ENCODE measurements at places on chromosomes 2 and 18. TPM values are rescaled to one million over a fixed set of nuclear protein-coding genes. Genes with fewer than 3 reads are reported as not detected.
A peak's percentile ranks its signal among the peaks of the same experiment; 100 is the strongest.

- DNase-seq, result no peak
Measured at GRCh38 chr18:63472380-63472779, 4.4 kb upstream of the SERPINB5 start.

GRCh38 chr2:74740741-74741431 lies 86.8 kb downstream of the SEMA4F start:
- peak; percentile 9 for DNase-seq

DNA sequence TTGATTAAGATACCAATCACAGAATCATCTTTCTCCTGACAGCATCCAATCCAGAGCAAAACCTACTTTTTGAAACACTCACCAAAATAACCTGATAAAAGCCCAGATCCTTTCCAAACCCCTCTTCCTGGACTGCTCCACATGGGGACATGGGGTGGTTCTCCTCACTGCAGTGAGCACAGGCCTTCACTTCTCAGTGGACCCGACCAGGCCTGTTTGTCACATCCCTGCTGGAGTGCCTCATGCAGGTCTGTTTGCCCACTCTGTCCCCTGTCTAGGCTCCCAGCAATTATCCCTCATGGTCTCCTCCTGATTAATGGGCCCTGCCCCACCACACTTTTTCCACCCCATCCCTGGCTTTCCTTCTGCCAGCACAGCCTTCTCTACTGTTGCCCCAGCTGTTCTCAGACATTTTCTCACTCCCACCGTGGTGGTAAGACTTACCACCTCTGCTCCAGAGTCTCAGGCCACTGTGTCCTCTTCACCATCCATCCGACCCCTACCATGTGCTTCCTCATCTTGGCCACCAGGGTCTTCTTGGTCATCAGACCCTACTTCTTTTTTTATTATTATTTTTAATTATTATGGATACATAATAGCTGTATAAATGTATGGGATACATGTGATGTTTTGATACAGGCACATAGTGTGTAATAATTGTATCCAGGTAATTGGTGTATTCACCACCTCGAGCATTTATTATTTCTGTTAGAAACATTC lies 21.1 kb downstream of the MRPL30 start:
- DNase-seq, result no peak

Gene CPO
- 0.67 TPM for polyA plus RNA-seq

DNA sequence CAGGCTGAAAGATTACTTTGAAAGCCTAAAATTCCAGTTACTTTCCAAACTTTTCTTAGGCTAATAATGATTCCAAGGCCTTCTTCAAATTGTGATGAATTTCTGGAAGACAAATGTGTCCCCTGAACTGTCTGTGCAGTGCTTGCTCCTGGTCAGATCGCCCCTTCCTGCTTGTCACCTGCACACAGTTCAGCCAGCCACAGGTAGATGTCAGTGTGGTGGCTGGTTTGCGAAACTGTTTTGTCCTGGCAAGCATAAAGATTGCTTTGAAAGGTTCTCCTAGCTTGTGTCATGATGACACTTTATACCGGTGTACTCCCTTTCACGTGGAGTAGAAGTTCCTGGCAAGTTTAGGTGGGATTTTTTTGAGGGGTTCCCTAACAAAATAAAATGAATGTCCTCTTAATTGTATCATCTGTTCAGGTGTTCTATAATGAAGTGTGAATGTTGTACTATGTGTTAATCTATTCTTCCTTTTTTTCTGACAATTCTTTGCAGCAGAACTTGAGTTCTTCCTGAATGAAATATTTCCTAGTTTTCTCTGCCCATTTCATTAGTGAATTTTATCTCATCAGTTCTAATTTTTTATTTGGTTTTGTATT lies 298.8 kb downstream of the ZNF407 start:
- DNase-seq, result no peak

GRCh38 chr18:58497845-58498244 lies 131.0 kb downstream of the ALPK2 start:
- no peak for DNase-seq

- no peak for DNase-seq
Measured at GRCh38 chr2:211867845-211868451, 670.7 kb downstream of the ERBB4 start.

DNA sequence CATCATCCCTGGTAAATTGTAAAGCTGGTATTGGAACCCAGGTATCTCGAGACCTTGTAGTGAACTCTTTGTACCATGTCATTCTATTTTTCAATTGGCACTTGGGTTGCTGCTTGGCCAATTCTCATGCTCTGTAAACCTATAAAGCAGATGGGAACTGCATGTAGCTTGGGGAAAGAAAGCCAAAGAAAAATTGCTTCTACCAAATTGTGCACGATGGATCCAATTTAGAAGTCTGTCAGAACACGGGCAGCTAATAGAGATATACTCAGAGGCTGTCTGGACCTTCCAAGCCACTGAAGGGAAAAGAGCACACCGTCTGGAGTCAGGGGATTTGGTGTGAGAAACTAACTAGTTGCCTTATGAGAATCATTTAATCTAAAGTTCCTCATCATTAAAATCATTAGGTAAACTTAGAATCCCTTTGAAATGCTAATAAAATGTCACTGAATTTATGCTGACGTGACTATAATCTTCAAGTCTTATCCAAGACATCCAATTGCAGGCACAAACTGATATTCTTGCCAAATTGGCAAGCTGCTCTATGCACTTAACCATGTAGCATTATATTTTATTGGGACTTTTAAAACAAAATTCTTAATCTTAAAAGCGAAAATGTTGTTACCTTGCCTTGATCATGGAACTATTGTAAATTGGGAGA lies 206.8 kb downstream of the DCC start:
- no peak for DNase-seq

DNA sequence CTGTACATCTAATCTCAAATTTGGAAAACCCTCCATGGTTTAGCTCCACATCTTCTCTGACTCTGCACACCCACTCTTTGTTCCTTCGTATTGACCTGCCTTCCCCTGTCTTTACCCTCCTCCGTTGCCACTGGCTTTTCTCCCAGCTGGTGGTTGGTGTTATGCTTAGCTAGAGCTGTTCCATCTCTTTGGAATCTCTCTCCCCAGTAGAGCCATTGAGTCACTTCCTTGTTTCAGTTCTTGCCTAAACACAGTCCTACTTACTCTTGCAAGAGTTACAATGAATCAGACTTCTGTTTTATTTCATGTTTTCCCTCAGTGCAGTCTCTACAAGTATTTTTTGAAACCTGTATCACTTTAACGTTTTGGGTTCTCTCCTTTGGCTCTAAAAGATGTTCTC lies 263.9 kb downstream of the LTBP1 start:
- no peak for DNase-seq

DNA sequence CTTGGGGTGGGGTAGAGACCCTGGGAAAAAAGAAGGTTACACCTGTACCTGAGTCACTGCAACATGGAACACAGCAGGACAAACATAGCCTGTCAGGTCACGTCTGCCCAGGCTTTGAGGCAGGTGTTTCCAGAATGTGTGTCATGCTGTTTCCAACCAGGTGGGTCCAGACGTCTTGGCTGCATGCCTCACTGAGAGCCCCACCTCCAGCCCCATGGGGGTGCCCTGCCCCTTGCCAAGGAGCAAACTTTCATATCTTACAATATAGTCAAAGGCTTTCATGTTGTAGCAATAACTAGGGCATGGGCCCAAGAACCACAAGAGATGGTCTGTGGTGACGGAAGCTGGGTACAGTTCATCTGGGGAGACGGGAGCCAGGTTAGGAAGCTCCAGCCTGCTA lies 499.7 kb downstream of the BCL11A start:
- no peak for DNase-seq

- DNase-seq, result no peak
Measured at GRCh38 chr2:205047273-205047839, 502.1 kb downstream of the PARD3B start.

DNA sequence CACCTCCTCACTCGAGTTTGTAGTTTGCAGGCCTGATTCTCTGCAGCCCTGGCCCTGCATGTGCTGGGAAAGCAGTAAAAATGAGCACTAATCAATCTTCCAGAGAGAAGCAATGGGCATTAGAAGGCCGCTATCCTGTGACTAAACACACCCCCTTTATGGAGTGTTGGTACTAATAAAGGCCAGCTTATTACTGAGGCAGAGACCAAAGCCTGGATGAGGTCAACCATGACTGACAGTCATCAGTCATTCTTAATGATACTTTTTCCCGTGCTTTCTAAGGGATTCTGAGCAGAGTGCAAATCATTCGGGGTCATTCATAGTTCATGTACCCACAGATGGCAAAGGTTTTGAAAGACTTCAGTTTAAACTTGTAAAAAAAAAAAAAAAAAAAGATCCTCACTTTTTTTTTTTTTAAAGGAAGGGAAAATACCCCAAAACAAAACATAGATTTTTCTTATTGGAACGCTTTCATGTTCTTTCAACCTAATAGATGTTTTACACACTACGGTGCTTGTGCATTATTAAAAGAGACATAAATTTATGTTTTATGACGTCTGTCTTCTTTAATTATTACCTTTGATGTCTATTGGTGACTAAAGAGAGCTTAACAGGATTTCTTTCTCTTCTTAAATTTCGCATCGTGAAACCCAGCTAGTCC lies 13.2 kb downstream of the TSHZ1 start:
- no peak for DNase-seq

GRCh38 chr2:74747411-74748080 lies 86.4 kb upstream of the HK2 start:
- no peak for DNase-seq

Gene NCL
- polyA plus RNA-seq, result 727 TPM

Gene SCN9A
- polyA plus RNA-seq, result 5.1 TPM

GRCh38 chr2:37829616-37830395 lies 95.3 kb upstream of the RMDN2 start:
- DNase-seq, result no peak

Gene PKDCC
- 145 TPM for polyA plus RNA-seq

- no peak for DNase-seq
Measured at GRCh38 chr2:96927405-96928171, 57.7 kb upstream of the SEMA4C start.

Gene CD28
- polyA plus RNA-seq, result 3.8 TPM

Gene CRACDL
- 1.8 TPM for polyA plus RNA-seq

- DNase-seq, result no peak
Measured at GRCh38 chr18:25798046-25798445, 292.4 kb downstream of the SS18 start.

DNA sequence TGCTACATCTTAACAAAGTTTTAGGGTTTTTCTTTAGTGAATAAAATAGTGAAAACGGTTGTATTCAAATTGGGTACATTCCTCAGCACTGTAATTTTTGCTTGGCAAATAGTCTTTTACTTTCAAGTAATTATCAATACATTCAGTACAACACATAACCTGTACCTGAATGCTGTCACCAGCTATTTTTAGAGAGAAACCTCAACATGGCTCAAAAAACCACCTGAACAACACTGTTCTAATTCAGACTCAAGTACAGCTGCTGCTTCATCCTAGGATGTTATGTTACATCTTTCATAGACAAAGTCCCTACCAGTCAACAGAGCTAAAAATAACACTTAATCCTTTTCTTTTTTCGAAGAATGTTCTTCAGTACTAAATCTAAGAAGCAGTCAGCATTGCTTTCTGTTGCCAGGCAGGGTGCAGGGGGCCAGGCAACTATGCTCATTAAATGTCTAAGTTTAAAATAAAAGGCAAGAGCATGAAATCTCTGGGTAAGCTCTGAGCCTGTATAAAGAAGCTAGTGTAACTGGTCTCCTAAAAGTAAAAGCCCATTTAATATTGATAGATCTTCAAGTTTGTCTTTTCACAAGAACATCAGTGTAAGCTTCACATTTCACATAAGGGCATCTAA lies 20.5 kb downstream of the PDIA6 start:
- no peak for DNase-seq

- DNase-seq, result no peak
Measured at GRCh38 chr18:42620657-42621056, 494.8 kb downstream of the RIT2 start.

Gene DPYSL5
- 18.4 TPM for polyA plus RNA-seq

Gene SERPINB4
- 3.0 TPM for polyA plus RNA-seq

DNA sequence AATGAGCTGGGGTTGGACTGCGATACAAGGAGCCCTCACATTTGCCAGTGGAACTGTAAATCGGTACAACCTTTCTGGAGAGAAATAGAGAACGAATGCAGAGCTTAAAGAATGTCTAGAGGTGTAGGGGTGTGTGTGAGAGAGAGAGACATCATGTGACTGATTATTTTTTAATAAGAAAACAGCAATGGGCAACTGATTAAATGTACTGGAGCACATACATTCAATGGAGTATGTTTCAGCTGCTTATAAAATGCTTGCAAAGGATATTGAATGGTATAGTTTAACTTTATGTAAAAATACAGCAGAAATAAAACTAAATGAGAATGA lies 391 bp upstream of the TMEM17 start:
- no peak for DNase-seq

DNA sequence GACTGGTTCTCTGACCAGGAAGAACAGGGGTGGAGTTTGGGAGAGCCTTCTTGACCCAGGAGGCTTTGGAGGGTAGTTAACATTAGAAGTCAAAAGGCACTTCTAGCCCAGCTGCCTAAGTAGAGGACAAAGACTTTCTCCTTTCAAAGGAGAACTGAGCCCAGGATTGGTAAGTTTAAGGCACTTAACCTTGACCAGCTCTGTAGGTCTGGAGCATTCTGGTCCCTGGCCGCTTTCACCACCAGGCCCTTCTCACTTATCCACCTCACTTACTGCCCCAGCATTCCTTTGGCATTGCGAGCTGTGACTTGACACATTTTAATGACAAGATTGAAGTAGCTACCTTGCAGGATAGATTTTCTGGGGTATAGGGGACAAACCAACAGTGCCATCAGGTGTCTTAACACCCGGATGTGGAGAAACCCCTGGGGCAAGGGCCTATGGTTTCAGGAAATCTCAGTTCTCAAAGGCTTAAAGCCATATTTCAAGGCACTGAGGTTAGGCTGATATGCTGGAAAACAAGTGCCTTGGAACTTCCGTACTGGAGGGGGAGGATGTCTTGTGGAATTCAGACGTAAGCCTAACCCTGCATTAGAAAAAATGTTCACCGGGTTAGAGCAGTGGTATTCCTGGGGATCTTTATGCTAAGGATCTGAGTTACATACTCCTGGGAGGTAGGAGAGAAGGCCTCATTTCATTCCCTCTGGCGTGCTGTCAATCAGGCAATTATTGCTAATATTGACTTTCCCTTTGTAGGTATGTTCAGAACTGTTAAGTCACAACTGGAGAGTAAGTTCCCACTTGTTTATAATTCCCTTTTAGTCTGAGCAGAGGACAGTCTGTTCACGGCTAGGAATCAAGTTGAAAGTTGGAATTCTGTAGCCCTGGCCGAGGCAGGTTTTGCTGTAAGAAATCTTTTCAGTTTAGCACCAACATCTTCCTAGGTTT lies 4.3 kb downstream of the C2orf68 start:
- no peak for DNase-seq

DNA sequence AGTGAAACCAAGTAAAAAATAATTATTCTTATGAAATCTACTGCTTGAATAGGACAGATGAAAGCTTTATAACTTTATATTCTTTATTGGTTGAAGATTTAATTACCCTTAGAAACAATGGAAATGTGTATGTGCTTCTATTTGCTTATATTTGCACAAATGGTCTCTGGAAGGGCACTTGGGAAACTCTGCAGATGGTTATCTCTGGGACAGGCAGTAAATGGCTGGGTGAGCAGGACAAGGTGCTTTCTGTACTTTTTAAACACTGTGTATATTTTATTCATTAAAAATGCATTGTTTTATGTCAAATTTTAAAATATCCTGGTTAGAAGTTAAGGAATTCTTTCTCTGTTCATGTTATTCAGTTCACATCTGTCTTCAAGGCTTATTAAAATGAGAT lies 131.1 kb downstream of the LRRTM4 start:
- DNase-seq, result no peak

- DNase-seq, result no peak
Measured at GRCh38 chr2:239157269-239157668, 243.6 kb downstream of the HDAC4 start.

- no peak for DNase-seq
Measured at GRCh38 chr2:239368906-239369552, 31.8 kb downstream of the HDAC4 start.

GRCh38 chr18:1652018-1652417 lies 747.3 kb downstream of the ADCYAP1 start:
- DNase-seq, result no peak

Data from muscle of arm (tissue), 14 donors.